Activated CD4-positive, CD25-positive, alpha-beta regulatory T cell treated with anti-CD3 and anti-CD28 coated beads, Interleukin-2, amount 50 U/mL, for 72 hours (primary cell): ENCODE measurements at places on chromosomes 3 and 15.

DNA sequence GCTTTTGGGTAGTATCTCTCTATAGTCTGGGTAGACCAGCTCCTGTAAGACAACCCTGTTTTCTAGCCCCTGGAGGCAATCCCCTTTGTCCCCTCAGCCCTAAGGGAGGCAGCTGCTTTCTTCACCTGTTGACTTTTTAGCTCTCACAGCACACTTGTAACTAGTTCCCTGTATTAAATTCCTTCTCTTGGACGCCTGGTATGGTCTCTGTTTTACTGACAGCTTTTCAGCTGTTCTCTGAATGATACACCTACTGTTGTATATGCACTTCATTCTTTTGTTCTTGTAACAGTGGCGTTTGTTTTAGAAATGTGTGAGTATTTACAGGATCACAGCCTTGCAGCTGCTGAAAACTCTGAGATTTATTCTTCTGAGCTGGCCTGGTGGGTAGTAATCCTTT, 413.0 kb upstream of the RBMS3 start:
- no peak for DNase-seq

GRCh38 chr3:3448468-3448867, 269.0 kb upstream of the CRBN start:
- DNase-seq: no peak

- peak; percentile 68 for DNase-seq
These were observed 623 bp downstream of the ZNF639 start for GRCh38 chr3:179323197-179324110.

DNA sequence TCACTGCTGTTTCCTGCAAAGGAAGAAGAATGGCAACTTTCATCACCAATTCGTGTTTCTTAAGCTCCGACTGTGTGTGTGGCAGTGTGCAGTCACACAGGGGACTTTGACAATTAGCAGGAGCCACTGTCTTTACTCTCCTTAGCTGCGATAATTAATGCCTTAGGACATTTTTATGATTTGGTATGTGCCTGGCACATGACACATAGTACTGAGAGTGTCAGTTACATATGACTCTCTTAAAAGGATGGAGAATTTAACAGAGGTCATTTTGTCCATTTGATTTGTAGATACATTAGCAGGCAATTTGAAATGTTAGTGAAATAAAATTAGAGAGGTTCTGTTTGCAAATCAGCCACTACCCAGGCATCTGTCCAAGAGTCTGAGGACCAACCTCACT, 128.9 kb upstream of the VEPH1 start:
- DNase-seq: no peak

DNA sequence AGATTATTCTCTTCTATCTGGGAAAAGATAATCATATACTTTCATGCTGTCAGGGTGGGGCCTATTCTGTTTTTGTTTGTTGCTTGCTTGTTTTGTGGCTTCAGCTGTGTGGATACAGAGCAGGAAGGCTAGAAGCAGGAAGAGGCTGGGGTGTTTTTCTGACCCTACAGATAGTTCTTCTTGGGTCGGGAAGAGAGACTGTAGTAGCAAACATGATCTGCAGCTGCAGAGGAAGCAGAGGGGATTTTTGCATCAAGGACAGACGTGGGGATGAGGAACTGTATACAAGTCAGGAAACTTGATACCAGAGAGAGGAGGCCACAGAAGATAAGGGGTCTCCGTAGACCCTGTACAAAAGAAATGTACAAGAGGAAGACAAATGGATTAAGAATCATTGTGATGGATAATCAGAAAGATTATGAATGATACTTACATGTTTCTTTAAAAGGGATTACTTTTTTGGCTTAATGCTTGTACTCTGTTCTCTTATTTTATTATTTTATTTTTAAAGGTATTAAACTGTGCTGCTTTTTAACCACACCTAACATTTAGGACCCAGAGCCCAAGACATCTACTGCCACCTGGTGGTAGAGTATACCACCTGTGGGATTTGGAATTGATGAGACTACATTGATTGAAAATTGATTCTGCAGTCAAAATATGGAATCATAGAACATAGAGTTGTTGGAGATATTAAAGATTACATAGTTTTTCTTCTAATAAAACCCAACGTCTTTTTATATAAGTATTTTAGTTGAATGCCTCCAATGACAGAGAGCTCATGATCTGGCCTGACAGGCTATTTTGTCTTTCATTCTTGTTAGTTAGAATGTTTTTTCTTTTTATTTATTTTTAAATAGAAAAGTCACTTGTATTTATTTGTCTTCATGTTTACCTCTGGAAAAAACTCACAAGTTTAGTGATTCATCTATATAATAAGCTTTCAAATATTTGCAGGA, 87.3 kb upstream of the ROPN1 start:
- no peak for DNase-seq

GRCh38 chr15:61681038-61681418, 379.2 kb downstream of the VPS13C start:
- DNase-seq: no peak

GRCh38 chr3:181534781-181535221, 176.9 kb upstream of the SOX2 start:
- DNase-seq: no peak

DNA sequence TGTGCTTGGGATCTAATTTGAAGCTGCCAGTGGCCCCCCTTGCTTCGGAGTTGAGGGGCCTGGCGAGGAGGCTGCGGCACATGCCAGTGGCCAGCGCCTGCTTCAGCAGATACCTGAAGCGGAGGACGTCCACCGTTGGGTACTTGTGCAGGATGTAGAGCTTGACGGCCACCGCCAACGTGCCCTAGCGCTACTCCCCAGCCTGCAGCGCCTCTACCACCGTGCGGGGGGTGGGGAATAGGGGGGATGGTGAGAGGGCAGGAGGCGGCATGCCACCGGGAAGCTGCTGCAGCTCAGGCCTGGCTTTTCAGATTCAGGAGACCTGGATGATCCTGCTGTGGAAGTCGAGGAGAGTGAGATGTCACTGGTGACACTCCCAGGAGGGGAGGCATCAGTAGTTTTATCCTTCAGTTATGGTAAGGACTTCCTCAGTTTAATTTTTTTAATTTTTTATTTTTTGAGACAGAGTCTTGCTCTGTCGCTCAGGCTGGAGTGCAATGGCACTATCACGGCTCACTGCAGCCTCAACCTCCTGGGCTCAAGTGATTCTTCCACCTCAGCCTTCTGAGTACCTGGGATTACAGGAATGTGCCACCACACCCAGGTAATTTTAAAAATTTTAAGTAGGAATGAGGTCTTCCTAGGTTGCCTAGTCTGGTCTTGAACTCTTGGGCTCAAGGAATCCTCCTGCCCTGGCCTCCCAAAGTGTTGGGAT, 150.6 kb upstream of the FRMD4B start:
- no peak for DNase-seq

- no peak for DNase-seq
These were observed 10.7 kb downstream of the TRAIP start for GRCh38 chr3:49845694-49846093.

GRCh38 chr3:22734207-22734606, 468.9 kb upstream of the UBE2E2 start:
- DNase-seq: no peak

GRCh38 chr15:82910721-82911120, 41.8 kb downstream of the HOMER2 start:
- no peak for DNase-seq

GRCh38 chr15:90035840-90036230, 34.7 kb downstream of the ZNF710 start:
- DNase-seq: no peak

DNA sequence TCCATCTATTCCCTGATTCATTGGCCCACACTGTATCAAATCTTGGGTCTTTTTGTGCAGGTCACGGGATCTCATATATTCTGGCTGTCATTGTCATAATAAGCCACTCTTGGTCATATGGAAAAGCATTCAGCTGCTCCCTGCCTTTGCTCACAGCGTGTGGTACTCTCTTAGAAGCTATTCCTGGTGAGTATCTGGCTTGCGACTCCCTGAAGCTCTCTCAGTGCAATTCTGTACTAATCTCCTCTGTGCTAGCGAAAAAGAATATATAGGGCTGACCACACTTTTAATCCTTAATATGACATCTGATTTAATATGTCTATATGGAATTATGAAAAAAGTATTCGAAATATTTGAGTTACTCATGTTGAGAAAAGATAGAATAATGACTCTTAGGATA, 440.8 kb upstream of the GBE1 start:
- DNase-seq: no peak

GRCh38 chr3:43345877-43346276, 59.5 kb downstream of the SNRK start:
- DNase-seq: no peak

- no peak for DNase-seq
These were observed 7.4 kb upstream of the SST start for GRCh38 chr3:187677604-187678003.

DNA sequence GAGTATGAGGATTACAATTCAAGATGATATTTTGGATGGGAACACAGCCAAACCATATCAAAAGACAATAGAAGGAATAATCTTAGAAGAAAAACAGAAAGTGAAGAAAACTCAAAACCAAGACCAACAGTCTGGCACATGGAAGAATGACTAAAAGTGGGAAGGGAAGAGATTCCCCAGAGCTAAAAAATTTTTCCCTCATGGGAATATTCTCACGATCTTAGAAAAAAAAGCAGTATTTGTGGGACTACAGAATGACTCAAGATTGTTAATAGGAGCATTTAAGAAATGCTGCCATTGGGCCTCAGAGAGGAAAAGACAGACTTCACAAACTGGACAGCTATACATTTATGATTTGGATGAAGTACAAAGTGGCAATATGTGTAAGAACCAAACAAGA, 18.3 kb downstream of the OSTN start:
- DNase-seq: no peak

DNA sequence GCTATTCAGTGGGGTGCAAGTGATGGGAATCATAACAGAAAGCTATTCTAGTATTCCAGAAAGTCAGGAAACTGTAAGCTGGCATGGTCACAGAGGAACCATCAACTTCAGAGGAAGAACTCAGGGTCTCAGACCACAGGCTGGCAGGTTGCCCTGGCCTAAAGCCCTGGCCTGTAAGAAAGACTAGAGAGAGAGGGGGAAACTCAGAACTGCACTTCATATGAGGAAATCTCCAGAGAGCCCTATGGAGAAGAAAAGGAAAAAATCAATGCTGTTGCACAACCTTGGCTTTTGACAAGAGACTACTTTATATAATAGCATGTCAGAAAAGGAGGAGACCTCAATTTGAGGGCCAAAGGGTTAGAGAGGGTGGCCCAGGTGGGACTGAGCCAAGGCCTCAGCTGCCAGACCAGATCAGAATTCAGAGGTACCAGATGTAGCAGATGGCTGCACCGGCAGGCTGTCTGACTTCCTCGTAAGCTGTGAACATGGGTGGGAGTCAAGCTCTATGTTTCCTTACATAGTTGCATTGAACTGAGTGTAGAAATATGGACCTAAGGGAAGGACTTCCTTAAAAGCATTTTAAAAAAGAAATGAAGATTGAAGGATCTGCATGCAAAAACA, 333.8 kb downstream of the PDCD6IP start:
- DNase-seq: no peak

- DNase-seq: no peak
These were observed 246.4 kb upstream of the LRIG1 start for GRCh38 chr3:66747261-66747660.

- no peak for DNase-seq
These were observed 3.2 kb upstream of the FEM1B start for GRCh38 chr15:68274201-68274848.

DNA sequence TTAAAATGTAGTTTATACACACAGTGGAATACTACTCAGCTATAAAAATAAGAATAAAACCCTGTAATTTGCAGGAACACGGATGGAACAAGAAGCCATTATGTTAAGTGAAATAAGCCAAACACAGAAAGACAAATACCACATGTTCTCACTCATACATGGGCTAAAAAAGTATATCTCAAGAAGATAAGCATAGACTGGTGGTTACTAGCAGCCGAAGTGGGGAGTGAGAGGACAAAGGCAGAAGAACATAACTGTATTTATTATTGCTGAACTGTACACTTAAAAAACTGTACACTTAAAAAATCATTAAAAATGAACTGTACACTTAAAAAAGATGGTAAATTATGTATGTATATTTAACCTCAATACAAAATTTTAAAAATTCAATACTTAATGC, 11.0 kb downstream of the UBE3A start:
- DNase-seq: no peak

DNA sequence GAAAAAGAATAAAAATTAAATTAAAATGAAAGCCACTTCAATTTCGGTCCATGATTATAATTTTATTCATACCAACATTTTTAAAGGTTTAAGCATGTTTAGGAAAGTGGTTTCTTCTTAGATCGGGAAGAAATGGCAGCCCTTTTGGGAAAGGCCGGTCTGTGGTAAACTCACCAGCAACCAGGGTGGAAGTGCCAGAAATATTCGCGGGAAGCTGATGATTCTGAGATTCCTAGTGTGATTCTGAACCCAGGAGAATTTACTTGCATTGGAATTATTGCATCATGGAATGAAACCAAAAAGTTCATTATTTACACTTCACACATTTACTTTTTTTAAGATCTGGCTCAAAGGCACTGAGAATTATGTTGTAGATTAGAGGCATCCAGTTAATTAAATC, 97.2 kb upstream of the CCNL1 start:
- no peak for DNase-seq

DNA sequence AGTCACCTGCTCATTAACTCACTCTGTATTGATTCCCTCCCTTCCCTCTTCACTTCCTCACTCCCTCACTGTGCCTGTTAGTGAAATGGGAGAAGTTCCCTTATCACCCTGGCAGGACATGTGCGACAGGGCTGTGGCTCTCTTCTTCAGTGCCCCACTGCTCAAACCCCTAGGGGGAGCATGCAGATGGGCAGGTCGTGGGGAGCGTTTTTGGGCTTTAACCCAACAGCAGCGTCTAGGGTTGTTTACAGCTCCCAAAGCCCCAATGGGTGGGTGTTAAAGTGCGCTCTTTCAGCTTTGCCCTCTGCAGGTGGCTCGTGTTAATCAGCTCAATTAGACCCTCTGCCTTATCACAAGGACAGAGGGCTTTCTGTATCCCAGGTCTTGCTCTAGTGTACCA, 447.8 kb upstream of the PROK2 start:
- DNase-seq: no peak

DNA sequence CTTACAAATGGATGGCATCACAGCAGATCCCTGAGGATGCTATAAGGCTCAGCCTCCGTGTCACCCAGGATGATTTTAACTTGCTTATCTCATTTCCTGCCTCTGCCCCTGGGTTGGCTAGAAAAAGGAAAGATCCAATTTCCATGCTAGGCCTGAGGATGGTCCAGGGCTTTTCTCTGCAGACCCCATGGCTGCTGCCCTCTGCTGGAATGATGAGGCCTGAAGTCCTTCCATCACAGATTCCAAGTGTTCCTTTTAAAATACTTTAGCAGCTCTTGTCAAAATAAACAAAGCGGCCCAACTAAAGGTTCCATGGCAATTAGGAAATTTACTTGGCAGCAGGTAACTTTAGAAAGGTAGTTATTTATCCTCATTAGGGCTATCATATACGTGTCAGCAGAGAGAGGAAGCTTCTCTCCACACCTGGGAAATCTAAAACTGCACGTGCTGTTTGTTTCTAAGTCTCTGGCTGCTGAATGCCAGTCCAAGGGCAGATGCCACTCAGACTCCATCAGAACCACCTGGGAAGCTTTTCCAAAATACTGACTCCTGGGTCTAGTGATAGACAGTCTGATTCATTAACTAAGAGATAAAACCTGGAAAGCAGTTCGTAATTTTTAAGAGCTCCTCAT, 401.9 kb upstream of the IL12A start:
- DNase-seq: no peak
